GM06990 (cell line): ENCODE measurements at places on chromosomes 7 and 10.

DNA sequence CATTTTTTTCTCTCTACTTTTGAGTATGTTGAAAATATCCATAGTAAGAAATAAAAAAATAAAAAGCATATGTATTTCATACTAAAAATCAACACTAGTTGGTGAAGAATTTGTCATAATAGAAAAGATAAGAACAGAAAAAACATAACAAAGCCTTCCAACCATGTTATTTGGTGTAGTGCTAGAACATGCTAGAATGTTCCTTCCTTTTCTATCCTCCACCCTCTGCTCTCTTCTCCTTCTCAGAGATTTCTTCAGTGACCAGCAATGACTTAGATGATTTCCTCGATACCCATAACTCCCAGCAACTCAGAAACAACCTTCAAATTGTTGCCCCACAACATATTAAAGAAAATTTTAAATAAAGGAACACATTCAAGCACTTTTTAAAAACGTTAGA lies 2.6 kb downstream of the ZC3HAV1 start:
- DNase-seq, result no peak

- no peak for DNase-seq
Measured at GRCh38 chr7:121473645-121474300, 77.7 kb upstream of the FAM3C start.

DNA sequence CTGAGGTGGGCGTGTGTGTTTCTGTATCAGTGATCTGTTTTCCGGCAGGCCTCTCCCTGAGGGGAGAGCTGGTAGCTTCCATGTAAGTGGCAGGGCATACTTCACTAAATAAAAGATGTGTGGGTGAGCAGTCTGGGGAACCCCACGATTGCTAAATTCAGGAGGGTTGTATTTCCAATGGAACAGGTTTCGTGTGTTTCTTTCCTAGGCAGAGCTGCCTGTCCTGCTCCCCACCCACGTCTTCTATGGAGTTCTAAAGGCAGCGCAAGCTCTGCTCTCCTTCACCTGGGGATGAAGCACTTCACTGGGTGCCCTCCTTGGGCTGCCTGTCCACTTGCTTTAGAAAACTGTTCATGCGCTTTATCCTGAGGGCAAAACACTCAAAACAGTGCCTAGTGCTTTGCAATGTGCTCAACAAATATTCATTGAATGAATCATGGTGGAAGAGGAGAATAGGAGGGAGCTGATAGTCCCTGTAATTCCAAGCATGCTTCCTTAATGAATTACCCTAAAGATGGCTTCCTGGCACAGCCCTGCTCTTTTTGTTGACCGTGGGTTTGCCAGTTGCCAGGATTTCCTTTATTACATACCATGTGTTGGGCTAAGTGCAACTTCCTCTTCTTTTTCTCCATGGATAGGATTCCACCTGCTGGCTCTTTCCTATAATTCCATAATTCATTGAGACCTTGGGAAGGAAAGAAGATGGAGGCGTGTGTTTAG lies 50.6 kb upstream of the SRPK2 start:
- no peak for DNase-seq

DNA sequence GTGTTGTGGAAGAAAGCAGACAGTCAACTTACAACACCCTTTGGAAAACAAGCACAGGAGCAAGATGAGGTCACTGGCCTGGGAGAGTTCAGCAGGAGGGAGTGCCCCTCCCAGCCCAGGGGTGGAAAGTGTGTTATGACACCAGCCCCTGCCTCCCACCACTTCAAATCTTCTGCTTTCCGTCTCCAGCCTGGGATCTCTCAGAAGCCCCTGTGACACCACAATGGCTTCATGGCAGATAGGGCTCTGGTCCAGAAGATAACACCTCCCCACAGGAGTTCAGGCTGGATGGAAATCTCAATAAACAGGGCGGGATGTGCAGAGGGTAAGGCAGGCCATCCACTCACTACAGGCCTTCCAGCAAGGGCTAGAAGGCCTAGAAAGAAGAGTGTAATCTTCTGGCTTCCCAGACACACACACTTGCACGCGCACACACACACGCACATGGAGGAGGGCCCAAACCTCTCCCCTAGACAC lies 48.7 kb upstream of the ZMIZ1 start:
- no peak for DNase-seq

- DNase-seq, result no peak
Measured at GRCh38 chr7:4065190-4065589, 616.9 kb upstream of the FOXK1 start.

- DNase-seq, result no peak
Measured at GRCh38 chr7:98483276-98483963, 82.5 kb upstream of the BAIAP2L1 start.

- no peak for DNase-seq
Measured at GRCh38 chr10:86071145-86071544, 295.4 kb downstream of the GRID1 start.

DNA sequence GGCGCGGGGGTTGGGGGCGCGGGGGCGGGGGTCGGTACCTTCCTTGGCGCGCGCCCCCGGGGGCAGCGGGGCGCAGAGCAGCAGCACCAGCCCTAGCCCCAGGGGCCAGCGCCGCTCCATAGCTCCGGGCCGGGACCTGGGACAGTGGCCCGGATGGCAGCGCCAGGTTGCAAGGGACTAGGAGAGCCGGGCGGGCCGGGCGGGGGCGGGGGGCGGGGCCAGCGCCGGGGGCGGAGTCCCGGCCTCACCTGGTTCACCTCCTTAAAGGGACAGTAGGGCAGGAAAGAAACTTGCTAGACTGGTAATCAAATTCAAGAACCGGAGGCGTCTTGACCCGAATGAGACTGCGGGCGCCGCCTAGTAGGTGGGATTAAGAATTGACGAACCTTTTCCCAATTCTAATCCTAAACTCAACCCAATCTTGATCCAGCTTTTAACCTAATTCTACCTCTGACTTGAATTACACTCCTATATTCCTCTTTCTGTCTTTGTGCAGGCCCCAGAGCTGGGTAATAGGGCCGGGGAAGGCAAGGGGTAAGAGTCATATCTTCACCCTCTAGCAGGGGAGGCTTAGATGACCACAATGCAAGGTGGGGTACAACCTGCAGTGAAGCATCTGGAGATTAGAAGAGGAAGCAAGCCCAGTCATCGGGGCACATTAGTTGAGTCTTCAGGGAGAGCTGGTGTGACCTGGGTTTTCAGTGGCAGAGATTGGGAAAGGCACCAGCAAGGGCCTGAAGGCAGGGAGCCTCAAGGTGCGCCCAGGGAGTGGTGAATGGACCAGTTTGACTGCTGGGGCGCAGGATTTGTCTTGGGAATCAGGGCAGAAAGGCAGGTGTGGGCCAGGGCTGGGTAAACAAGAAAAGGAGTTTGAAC lies at the start of gene EPHA1:
EPHA1 (minus strand) TSS at position 171 of the 876 bp plus-strand sequence; CDS start at position 120, 51 bp downstream.
- DNase-seq, result no peak
